GM23248 (cell line): ENCODE measurements at places on chromosomes 6 and 20. TPM values are rescaled to one million over a fixed set of nuclear protein-coding genes. Genes with fewer than 3 reads are reported as not detected.

DNA sequence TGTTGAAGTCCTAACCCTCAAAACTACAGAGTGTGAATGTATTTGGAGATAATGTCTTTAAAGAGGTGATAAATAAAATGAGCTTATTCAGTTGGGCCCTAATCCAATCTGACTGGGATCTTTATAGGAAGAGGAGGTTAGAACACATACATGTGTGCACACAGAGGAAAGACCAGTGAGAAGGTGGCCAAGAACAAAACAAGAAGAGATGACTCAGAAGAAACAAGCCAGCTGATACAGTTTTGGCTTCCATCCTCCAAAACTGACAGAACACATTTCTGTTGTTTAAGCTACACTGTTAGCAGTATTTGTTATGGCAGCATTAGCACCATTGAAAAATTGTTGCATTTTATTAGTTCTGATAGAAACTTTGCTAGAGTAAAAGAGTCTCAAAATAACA lies 609.3 kb upstream of the IMPG1 start:
- DNase-seq = peak; percentile 45

- no peak for DNase-seq
Measured at GRCh38 chr6:5181510-5182317, 79.0 kb downstream of the LYRM4 start.

DNA sequence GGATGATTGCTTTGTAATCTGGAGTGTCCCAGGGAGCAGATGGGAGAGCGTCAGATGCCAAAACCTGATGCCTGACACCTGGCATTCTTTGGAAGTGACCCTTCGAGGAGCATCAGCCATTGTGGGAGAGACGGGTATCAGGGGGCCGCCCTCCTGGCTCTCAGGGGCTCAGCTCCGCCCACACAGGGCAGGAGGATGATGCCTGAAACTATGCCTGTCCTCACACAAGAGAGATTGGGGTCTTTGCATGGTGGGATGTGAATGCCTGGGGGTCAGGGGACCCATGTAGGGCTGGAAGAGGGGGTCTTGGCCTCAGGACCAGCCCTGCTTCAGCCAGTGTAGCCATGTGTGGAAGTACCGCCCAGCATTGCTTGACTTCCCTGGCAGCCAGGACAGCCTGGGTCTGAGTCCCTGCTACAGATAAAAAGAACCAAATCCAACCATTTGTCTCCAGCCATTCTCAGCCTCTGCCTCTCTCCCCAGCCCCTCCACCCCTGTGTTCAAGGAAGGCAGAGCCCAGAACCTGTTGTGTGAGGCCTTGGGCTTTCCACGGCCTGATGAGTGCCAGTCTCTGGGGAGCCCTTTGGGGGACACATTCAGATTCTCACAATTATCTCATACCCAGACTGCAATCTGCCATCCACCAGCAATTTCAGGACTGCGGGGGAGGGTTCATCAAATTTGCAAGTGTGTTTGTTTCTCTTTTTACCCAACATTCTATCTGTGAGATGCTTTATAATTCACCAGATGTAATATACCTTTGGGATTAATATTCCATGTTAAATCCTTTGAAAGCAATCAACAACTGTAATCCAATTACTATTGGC lies 371.2 kb downstream of the PREX1 start:
- no peak for DNase-seq

DNA sequence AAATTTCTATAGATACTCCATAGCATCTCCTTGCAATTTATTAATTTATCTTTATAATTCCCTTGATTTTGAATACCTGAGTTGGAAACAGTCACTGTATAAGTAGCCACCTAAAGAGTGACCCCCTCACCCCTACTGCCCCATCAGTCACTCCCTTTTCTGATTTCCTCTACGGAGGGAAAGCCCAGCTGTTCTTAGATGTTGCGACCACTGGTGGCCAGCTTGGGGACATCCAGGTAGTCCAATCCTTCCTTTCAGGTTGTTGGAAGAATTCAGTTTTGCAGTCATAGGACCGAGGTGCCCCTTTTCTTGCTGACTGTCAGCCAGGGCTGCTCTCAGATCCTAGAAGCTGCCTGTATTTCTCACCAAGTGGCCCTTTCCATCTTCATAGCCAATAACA lies 87.8 kb downstream of the BMP6 start:
- no peak for DNase-seq

DNA sequence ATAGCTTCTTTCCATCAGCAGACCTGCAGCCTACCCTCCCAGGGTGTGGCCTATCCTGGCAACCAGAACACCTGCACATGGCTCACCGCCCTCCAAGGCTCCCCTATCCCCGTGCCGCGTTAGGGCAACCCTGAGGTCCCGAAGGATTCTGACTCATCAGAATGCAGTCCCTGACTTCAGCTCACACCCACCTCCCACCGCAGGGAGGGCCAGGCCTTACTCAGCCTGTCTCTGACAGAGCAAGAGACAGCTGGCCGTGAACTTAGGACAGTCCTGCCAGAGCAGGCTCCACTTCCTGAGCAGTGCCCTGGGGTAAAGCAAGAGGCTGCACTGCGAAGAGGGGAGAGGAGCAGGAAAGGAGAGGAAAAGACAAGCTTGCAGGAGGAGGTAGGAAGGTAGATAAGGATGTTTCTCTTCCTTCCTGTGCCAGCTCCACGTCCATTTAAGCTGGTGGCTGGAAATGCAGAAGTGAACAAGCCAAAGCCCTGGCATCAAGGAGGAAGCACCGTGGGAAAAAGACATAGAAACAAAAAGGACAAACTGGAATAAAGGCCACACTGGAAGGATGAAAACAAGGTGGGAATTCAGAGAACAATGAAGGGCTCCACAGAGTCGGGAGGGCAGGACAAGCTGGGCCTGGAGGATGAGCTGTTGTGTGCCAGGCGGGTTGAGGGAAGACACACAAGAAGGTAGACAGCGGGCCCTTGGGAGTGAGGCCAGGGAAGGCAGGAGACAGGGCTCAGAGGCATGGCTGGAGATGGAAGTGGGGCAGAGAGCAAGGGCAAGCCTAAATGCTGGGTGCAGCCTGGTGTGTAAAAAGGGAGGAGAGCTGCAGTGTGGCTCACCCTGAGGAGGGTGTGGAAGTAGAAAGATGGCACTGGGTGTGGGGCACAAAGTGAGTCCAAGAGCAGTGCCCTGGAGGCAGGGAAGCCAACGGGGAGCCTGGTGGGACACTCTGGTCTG lies 102.7 kb downstream of the SLC23A2 start:
- peak; percentile 95 for DNase-seq

The GUCA1A gene
- total RNA-seq = not detected in 2 replicates

DNA sequence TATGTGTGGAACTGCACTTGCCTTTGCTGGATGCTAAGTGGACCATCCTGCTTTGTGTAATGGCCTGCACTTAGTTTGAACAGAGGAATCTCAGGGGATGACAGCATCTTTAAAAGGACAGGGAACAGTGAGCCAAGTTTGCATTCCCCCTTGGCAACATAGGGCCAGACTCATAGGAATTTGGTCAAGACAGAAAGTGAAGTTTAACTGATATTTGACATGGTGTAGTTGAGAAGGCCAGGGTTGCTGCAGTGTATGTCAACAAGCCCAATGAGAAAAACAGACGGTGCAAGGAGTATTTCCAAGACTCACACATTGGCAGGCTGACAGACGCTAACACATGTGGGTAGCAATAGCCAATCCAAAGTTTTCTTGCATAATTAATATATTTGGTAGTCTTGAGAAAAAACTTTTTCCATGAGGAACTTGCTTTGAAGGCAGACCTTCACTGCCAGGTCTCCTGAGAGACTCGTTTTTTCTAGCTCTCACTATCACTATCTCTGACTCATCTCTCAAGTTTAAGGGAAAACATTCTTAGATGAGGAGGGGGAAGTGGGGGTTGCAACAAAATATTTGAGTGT lies 213.8 kb downstream of the IBTK start:
- DNase-seq = peak; percentile 54

DNA sequence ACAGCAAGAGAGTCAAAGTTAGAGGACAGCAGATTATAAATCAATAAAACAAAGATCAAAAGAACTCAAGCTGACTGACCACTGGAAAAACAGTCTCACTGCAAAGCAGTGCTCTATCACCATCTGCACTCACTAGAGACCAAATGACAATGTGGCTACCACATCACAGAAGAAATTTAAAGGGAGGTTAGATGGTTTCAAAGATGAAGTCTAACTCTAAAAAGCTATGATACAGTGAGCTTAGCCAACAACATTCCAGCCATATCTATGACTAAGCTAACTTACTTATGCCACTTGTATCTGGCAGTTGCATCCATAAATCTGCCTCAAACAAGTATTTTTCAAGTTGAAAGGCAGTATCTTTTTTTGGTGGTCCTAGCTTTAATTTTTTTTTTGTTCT lies 68.6 kb downstream of the ARHGAP18 start:
- peak; percentile 62 for DNase-seq

GRCh38 chr20:8454137-8454712 lies 322.2 kb downstream of the PLCB1 start:
- DNase-seq = peak; percentile 97

The SLC52A3 gene
- total RNA-seq = not detected in 2 replicates

The MATN4 gene
- not detected in 2 replicates for total RNA-seq

The EPPIN gene
- total RNA-seq = not detected in 2 replicates

GRCh38 chr6:11207199-11207968 lies 25.1 kb downstream of the NEDD9 start:
- peak; percentile 96 for DNase-seq

GRCh38 chr6:154974485-154975149 lies 20.5 kb upstream of the TIAM2 start:
- no peak for DNase-seq

DNA sequence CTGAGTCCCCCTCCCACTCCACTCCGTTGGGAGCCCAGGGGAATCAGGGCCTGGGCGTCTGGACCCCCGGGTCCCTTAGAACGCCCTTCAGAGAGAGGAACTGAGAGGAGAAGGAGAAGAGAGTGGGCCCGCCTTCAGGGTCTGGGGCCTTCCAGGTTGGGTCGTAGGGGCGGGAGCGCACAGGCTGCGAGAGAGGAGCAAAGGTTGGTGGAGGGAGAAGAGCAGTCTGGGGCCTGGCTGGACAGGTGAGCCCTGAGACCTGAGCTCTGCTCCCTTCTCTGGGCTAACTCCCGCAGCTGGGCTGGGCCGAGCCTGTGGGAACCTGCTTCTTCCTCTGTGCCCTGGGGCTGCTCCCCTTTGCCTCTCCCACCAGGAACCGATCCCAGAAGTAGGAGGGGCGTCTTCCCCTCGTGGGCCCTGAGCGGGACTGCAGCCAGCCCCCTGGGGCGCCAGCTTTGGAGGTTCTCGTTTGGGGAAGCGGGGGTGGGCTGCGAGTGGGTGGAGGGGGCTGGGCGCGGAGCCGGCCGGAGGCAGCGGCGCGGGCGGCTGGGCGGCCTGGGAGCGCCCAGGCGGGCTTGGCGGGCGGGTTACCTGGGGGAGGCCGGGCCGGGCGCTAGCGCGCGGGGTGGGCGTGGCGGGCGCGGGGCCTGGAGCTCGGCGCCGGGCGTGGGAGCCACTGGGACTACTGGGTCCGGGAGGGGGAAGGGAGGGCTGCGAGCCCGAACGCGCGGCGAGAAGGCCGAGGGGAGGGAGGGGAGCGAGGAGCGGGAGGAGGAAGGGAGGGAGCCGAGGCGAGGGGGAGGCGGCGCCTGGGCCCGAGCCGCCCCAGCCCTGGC lies at the start of gene DDR1:
DDR1 (plus strand) TSS at position 835 of the 836 bp plus-strand sequence. CDS start 4,211 bp downstream, outside the sequence.
- DNase-seq = peak; percentile 71

- no peak for DNase-seq
Measured at GRCh38 chr6:150514806-150515380, 84.8 kb upstream of the PLEKHG1 start.
